ENCODE measurements at places on chromosomes 3 and 15.

- DNase-seq = no peak
Observed at GRCh38 chr3:112013784-112014143, 15.0 kb downstream of the TAGLN3 start.

DNA sequence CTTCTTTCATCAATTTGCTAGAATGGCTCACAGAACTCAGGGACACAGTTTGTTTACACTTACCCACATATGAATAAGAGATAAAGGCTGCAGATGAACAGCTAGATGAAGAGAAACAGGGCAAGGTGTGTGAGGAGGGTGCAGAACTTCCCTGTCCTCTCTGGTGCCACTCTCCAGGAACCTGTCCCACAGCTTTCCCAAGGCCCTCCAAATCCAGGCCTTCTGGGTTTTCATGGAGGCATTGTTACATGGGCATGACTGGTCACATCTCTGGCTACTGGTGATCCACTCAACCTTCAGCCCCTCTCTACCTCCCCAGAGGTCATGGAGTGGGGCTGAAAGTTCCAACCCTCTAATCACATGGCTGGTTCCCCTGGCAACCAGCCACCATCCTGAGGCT, 73.6 kb downstream of the ITGB5 start:
- DNase-seq = no peak

DNA sequence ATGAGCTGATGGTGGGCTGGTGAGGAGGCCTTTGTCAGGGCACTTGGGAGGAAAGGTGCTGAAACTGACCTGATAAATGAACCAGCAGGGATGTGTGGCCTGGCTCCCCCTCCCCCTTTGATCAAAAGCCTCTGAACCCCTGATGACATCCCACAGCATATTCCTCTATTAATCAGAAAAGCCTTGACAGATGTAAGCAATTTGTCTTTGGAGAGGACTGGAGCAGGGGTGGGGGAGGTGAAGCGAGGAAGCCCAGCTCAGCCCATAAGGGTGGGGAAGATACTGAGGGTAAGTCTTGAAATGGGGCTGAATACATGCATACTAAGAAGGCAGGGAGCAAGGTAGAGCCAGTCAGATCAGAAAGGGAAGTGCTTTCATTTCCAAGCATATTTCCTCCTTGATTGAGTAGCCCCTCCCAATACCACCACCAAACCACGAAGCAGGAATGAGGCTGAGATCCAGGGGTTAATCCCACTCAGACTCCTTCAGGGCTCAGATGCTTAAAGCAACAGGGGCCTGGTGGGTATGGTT, 34.7 kb upstream of the MRPS22 start:
- no peak for DNase-seq

- DNase-seq = peak; percentile 38
Observed at GRCh38 chr3:43132870-43133636, 27.2 kb upstream of the POMGNT2 start.

DNA sequence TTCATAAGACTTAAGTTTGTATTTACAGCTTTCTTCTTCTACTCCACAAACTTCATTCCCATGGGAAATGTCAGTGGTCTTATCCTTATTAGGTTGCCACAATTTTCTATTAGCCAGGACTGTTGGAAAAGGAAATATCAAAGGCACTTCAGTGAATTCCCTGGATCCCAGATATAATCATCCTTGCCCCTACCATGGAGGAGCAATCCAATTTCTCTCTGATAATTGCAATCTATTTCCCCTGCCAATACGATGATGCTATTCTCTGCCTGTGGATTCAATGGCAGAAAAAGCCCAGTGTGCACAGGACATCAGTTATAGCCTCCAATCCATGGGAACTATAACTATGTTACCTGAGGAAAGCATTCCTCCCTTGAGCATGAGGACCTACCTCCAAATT, 536.4 kb upstream of the UBE2E2 start:
- DNase-seq = no peak

DNA sequence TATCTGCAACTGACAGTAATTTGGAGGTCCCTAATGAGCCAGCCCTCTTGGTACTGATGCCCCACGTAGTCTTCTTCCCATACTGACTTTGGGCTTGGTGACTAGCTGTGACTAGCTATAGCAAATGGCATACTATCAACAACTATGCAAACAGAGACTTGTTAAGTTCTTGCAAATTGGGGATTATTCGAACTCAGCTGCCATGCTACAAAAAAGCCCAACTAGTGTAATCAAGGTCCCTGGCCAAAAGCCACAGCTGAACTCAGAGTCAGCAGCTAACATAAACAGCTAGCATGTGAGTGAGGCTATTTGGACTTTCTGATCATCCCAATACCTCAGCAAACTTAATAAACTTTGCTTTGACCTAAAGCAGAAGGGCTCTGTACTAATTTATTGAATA, 121.2 kb upstream of the PLXND1 start:
- no peak for DNase-seq

DNA sequence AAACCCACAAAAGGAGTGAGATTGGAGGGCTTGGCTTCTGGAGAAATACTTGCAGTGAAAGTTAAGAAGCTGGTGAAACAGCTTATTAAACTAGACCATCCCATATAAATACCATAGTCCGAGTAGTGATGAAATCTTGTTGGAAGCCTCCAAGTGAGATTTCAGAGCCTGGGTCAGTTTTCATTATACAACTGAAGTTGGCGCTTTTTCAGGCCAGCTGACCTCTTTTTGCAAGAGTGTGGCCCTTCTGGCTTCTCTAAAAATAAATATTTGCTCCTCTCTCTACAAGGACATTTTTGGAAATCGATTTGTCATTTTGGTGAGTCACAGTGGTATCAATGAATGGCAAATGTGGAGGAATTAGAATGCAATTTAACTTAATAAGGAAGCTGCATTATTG, 51.2 kb upstream of the THRB start:
- DNase-seq = no peak

- DNase-seq = no peak
Observed at GRCh38 chr3:72141264-72141663, 356.3 kb upstream of the PROK2 start.

GRCh38 chr3:59749291-59749690, 699.5 kb upstream of the CFAP20DC start:
- no peak for DNase-seq

- no peak for DNase-seq
Observed at GRCh38 chr15:90664650-90665287, 52.4 kb upstream of the BLM start.

- DNase-seq = no peak
Observed at GRCh38 chr3:89692601-89693000, 585.2 kb downstream of the EPHA3 start.

DNA sequence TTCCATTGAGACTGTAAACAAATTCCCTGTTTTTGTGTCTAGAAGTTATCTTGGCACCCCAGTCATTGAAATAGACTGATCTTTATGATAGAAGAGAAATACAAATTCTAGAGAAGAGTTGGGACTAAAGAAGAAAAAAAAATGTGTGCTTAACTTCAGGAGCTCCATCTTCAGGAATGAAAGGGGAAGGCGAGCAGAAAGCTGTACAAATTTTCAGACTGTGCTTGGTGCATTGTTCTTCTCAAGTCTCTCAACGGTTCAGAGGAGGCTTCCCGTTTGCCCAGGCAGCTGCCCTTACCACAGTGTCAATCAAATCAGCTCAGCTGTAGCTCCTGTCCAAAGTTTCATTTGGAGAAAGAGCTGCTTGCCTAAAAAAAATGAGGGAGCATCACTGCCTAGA, 41.7 kb downstream of the OXSM start:
- DNase-seq = no peak

- DNase-seq = no peak
Observed at GRCh38 chr15:81372575-81372974, 1.4 kb downstream of the TMC3 start.

DNA sequence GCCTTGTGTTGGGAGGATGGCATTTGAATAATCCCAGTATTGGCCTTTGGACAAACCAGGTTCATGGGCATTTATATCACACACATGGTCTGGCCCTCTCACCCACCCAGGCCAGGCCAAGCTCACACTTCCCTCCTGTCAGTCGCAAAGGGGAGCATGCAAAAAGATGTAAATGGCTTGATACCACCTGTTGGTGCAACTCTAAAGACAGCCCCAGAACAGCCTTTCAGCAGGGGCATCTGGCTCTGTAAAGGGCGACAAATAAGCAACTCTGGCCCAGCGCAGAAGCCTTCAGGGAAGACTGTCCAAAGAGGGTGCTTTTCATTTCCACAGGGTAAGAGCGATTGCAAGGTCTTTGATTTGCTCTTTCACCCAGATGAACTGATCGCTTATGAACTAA, 91.8 kb downstream of the USP13 start:
- no peak for DNase-seq

DNA sequence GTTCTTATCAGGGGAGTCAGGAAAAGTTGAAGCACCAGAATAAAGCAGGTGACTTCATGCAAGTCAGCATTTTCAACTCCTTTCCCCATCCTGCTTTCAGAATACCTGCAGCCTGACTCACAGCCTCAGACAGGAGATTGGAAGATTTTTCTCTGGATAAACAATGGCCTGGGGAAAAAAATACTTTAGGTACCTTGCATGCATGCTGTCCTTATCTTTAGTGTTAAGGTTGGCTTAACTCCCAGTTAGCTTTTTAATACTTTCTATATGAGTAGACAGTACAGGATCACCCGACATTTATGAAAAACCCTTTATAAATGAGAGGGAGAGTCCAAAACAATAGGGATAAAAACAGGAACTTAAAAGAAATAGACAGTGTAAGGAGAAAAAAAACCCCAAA, 53.6 kb downstream of the PAK2 start:
- DNase-seq = no peak

GRCh38 chr3:173028351-173028750, 112.7 kb downstream of the SPATA16 start:
- no peak for DNase-seq

- no peak for DNase-seq
Observed at GRCh38 chr3:24201301-24201700, 256.2 kb downstream of the NR1D2 start.

DNA sequence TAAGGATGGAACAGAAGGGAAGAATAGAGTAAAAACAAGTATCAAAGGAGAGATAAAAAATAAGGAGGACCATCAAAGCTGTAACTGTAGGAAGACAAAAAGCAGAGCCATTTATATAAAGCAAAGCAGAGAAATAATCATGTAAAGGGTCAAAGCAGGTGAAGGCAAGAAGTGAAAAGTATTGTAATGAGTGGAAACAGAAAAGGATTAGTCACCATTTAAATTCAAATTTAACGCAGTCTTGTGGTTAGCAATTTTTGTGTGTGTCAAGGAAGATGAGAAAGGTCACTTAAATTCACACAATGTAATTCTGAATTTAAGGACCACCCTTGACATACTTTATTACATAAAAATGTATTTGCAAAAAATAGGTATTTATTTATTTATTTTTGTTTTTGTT, 567.8 kb downstream of the ROBO1 start:
- no peak for DNase-seq

DNA sequence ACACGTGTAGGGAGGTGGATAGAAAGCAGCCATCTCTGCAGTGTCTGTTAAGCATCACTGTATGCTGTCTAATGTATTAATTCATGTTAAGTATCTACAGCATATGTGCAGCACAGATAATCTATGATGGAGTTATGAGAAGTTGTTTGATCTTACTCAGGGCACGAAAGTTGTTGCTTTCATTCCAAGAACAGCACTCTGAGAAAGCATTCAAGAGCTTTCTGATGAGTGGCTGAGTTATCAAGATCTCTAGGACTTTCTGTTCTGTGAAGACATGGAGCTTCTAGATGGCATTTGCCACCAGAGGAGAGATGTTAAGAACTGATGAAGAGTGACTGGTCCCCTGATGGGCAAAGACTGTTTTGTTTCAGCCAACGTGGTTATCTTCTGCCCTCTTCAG, 22.6 kb upstream of the TPRG1 start:
- no peak for DNase-seq

DNA sequence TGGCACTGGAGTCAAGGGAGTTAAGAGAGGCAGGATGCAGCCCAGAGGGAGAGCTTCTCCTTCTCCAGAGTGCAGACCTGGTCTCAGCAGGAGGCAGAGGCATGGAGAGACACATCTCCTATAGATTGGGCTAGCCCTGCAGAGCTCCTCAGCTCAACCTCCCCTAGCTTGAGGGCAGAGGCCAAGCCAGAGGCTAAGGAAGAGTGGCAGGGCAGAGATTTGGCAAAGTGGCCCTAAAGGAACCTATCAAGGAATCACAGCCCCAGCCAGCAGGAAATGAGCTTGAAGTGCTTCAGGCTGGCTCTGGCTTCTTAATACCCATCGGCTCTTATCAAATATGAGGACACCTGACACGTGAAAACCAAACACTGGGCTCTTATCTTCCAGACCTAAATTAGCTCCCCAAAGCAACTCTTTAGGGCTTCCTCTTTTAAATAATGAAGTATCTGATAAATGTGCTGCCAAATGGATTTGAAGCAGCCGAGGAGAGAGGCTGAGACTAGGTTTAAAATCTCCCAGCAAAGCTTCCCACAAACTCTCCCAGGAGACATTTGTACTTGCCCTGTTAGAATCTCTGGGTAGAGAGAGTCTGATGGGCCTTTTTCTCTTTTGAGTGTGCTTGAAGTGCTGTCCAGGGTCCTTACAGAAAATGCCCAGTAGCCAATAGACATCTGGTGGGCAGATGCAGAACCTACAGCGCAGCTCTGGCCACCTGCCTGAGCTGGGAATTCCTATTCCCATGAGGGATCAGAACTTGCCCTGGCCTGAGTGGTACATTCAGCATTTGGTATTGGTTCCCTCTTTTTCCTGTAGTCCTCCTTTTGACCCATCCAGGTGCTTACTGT, 271.4 kb downstream of the CLSTN2 start:
- DNase-seq = no peak

- no peak for DNase-seq
Observed at GRCh38 chr3:127821394-127821793, 921 bp downstream of the MGLL start.

DNA sequence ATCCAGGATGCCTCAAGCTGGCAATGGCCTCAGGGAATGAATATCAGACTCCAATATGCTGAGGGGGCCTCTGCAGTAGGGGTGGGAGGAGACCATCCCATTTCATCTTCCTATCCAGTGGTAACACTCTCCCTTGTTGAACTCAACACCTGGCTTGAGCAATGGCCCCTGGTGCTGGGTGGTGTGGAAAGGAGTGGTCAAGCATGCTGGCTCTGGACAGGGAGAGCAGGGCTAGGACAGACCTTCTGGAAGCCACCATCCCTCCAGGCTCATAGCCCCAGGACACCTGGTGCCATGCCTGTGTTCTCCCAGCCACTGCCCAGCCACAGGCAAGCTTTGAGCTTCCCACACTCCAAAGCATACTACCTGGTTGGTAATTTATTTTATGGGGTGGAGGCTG, 9.6 kb downstream of the DNAH1 start:
- DNase-seq = no peak

GRCh38 chr3:21017115-21017852, 733.7 kb downstream of the ZNF385D start:
- DNase-seq = no peak
